ENCODE measurements at places on chromosomes 13 and 19.

- no peak for DNase-seq
These were observed 26.5 kb downstream of the MPND start for GRCh38 chr19:4369888-4370260.

GRCh38 chr19:17530586-17530985 lies 19.1 kb downstream of the PGLS start:
- peak; percentile 57 for DNase-seq

DNA sequence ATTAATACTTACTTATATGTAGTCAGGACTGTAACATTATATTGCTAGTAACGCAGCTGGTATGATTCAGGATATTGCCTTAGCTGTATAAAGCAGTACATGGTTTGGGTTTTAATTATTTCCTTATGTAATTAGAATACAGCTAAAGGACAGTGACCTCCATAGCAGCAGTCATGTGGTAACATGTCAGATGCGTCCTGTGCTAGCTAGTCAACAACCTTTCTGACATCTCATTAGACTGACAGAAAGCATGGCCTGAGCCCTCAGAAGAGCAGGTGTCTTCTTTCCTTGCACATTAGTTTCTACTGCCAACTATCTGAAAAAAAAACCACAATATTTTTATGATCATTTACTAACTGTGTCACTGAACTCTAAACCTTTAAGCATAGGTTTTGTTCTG lies 122.2 kb downstream of the MAB21L1 start:
- DNase-seq: no peak

DNA sequence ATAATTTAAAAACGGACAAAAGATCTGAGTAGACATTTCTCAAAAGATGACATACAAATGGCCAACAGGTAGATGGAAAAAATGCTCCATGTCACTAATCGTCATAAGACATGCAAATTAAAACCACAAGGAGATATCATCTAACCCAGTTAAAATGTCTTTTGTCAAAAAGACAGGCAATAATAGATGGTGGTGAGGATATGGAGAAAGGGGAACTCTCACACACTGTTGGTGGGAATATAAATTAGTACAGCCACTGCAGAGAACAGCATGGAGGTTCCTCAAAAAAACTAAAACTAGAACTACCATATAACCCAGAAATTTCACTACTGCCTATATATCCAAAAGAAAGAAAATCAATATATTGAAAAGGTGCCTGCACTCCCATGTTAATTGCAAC lies 37.9 kb downstream of the OR10H4 start:
- DNase-seq: no peak

DNA sequence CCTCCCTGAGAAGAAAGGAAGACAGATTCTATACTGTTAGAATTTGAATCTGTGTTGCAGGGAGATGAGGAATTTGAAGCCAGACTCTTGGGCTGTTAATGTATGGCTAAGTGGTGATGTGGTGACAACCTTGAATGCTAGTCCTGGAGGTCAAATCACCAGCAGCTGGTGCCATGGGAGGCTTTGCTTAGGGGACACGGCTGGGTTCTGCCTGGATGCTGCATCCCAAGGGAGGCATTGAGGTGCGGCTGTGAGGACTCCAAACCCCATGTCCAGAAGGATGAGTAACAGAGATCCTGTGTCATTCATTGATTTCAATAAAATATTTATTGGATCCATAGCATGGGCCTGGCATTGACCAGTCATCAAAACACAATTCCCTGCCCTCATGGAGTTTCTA lies 42.3 kb downstream of the RFX2 start:
- no peak for DNase-seq

DNA sequence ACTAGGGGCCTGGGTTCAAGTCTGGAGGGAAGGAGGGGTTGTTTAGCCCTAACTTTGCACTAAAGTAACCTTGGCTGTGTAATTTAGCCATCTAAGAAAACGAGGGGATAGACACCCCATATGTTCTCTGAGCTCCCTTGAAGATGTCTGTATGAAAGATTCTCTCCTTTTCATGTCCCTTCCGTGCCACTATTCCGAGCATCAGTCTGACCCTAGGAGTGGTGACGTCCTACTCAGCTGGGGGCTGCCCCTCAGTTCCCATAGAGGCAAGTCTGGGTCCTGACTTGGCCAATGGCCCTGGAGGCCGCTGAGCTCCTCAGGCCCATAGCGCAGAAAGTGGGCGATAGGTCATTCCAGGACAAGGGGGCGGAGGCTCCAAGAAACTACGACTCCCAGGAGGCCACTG lies 790 bp upstream of the WDFY2 start:
- DNase-seq: no peak

- DNase-seq: no peak
These were observed 59.4 kb downstream of the LACC1 start for GRCh38 chr13:43939086-43939485.

GRCh38 chr13:50979187-50979586 lies 69.6 kb downstream of the RNASEH2B start:
- DNase-seq: no peak

All from NCI-H345 (cell line).